Kidney epithelial cell (primary cell): ENCODE measurements at places on chromosomes 11 and 22.
A peak's percentile ranks its signal among the peaks of the same experiment; 100 is the strongest.

- DNase-seq = no peak
Observed at GRCh38 chr11:6666302-6667183, 10.9 kb upstream of the DCHS1 start.

DNA sequence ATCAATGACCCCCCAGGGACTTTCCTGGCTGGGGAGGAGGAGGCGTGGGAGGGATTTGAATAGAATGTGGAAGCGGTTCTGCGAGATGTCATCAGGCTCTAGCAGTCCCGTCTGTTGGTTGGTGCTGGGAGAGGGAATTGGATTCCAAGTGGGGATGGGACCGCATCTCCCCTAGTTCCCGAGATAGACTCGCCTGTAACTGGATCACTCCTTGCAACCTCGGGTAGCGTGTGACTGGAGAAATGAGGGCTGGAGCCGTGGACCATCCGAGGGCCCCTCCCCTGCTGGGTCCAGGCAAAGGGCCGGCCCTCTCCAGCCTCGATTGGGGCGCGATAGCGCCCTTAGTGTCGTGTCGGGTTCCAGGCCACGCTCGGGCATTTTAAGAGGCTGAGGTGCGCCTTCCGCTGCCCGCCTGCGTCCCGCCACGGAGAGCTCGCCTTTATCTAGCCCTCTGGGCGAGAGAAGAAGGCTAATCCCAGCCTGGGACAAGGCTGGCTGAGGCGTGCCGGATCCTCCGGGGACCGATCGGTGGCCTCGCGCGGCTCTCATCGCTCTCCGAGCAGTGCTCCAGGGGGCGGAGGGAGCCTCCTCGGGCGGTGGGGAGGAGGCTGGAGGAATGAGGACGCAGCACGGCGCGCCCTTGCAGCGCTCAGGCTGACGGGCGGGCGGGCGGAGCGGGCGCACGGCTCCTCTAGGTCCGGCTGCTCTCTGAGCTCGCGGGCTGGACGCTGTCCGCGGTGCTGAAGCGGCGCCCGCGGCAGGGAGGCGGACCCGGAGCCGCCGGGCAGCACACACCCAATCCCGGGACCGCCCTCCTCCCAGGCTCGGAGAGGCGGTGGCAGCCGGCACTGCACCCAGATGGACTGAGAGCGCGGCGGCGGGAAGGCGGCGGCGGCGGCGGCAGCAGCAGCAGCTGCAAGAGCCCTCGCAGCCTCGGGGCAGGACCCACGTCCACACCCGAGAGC lies 107.8 kb downstream of the OSBP2 start:
- DNase-seq = peak; percentile 57

DNA sequence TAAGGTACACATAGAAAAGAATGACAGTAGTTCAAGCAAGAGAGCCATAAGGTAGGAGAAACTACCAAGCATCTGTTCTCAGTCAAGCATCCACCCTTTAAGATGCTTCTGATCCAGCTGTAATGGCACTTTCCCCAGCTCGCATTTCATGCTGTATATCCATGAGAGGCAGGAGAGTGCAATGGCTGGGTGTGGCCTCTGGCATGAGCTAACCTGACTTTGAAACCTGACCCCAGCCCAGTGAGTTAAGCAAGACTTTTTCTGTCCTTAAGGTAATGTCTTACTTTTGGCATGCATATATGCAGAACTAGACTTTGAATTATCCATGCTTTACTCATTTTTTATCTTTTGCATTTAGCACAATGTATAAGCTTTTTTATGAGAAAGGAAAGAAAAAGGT lies 79.8 kb upstream of the CNTN5 start:
- DNase-seq = no peak

DNA sequence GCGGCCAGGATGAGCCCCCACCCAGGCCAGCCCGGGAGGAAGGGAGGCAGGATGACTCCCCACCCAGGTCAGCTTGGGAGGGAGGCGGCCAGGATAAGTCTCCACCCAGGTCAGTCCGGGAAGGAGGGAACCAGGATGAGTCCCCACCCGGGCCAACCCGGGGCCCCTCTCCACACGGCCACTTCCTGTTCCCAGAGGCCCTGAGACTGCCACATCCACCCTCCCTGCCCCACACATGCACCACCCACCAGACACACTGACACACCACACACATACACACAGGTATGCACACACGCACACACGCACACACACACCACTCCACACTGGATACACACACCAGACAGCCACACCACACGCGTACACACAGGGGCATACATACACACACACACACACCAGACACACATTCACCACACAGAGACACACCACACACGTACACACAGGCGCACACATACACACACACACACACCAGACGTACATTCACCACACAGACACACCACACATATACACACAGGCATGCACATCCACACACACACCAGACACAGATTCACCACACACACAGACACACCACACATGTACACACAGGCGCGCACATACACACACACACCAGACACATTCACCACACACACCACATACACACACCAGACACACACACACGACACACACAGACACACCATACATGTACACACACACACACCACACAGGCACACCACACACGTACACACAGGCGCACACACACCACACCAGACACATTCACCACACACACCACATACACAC lies 84.9 kb upstream of the PRR5 start:
- DNase-seq = no peak
